ENCODE measurements at places on chromosomes 11 and 22. TPM values are rescaled to one million over a fixed set of nuclear protein-coding genes. Genes with fewer than 3 reads are reported as not detected.

OR8K3 gene
- total RNA-seq, result not detected

UBQLNL gene
- total RNA-seq, result 0.29 TPM

MRGPRX4 gene
- total RNA-seq, result not detected

GP1BB gene
- not detected for total RNA-seq

MAML2 gene
- 20.9 TPM for total RNA-seq

CEP126 gene
- total RNA-seq, result 1.4 TPM

VPREB1 gene
- total RNA-seq, result not detected

PLA2G3 gene
- total RNA-seq, result not detected

ST13 gene
- 221 TPM for total RNA-seq

HSPB2 gene
- total RNA-seq, result not detected

POTEH gene
- total RNA-seq, result not detected

CD3E gene
- 0.59 TPM for total RNA-seq

PVALB gene
- total RNA-seq, result not detected

OR52E8 gene
- total RNA-seq, result not detected

SLCO2B1 gene
- 0.42 TPM for total RNA-seq
